ENCODE measurements at places on chromosomes 2 and 18.
A peak's percentile ranks its signal among the peaks of the same experiment; 100 is the strongest.

DNA sequence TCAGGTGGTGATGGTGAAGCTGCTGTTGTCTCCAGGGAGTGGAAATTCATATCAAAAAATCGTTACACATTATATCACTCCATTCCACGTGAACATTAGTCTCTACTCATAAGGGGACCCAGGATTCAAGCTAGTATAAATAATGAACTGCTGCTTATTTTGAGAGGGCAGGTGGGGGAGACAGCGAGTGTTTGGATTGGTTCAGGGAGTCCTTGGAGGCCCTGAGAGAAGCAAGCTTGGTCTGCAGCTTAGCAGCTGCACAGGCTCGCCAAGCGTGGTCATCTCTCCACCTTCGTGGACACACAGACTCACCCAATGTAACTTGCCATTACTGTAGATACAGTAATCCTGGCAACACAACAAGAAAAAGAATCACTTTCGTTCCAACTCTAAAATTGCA lies 177.6 kb downstream of the ZNF521 start:
- DNase-seq = no peak

- DNase-seq = no peak
Measured at GRCh38 chr2:99743146-99743545, 253.3 kb upstream of the REV1 start.

- DNase-seq = no peak
Measured at GRCh38 chr18:34083910-34084535, 140.7 kb downstream of the NOL4 start.

GRCh38 chr2:95294579-95295250 lies 2.4 kb upstream of the KCNIP3 start:
- no peak for DNase-seq

GRCh38 chr2:1140389-1141003 lies 189.8 kb downstream of the SNTG2 start:
- peak; percentile 60 for DNase-seq

All from GM20000 (cell line).